ENCODE measurements at places on chromosomes 12 and 14.

DNA sequence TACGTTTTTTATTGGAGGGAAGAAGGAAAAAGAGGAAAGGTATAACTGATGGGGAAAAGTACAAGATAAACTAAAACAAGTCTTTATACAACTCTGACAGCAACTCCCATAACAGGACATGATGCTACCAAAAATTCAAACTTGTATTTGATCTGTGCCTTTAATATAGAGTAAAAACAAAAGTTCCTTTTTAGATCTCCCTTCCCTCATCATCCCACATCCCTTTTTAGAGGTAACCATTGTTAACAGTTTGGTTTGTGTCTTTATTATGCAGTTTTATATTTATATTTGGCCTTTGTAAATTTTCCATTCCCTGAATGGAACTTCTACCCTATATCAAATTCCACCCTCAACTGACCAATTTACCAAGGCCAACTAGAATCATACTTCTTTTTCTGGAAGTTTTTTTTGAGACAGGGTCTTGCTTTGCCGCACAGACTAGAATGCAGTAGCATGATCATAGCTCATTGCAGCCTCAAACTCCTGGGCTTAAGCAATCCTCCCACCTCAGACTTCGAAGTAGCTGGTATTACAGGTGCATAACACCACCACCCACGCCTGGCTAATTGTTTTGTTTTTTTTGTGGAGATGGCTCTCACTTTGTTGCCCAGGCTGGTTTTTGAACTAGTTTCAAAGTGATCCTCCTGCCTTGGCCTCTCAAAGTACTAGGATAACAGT, 36.9 kb downstream of the RAB21 start:
- no peak for DNase-seq

DNA sequence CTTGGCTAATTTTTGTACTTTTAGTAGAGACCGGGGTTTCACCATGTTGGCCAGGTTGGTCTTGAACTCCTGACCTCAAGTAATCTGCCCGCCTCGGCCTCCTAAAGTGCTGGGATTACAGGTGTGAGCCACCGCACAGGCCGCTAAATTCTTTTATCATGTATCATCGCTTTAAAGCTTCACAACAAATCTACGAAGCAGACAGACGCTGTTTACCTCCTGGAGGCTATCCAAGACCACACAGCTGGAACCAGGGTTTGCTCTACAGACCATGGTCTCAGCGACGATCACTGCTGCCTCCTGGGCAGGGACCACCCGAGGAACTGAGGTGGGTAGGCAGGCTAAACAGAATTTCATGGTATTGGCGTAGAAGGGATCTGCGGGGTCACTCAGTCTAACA, 27.2 kb downstream of the KRT80 start:
- DNase-seq = no peak

- DNase-seq = peak; percentile 81
These were observed at the start of gene HECTD4 for GRCh38 chr12:112381883-112382796. Gene HECTD4 (minus strand): TSS chr12:112382431. CDS start chr12:112382128, 303 bp downstream.

- DNase-seq = no peak
These were observed 33.5 kb downstream of the DAD1 start for GRCh38 chr14:22555384-22556011.

DNA sequence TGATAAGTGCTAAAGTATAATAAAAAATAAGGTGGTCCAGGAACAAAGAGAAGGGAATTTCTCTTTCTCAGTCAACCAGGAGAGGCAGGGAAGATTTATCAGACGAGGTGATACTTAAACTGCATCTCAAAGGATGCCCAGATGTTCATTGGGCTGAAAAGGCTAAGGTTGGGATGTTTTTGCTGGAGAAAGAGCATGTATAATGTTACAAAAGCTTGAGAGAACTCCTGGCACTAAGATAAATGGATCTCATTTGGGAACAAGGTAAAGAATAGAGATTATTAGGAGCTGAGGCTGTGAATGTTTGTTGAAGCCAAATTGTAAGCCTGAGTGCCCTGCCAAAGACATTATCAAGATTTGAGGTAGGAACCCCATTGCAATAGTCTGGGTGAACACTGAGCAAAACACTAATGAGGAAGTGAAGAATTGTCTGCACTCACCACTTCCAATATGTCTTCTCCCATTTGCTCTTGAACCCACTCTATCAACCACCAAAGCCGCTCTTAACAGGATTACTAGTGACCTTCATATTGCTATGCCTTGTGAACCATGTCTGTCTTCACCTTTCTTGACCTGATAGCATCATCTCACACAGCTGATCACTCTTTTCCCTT, 149.0 kb upstream of the ARID2 start:
- DNase-seq = no peak

DNA sequence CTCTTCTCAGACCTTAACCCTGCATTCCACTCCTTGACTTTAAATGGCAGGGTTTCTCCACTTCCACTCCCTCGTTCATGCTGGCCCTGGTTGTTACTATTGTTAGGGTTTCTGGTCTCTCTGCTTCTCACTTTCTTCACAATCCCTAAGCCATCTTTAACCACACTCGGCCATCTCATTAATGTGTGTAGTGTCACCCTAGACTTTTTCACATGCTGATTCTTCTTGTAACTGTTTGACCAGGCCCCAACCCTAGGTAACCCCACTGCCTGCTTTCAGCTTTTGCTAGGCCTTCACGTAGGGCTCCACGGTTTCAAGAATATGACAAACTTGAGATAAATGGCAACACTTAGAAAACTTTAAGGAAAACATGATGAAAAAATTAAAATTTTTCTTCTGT, 195.1 kb downstream of the IPO8 start:
- no peak for DNase-seq

- no peak for DNase-seq
These were observed 3.3 kb upstream of the C14orf93 start for GRCh38 chr14:23013054-23013748.

Measured in thymus (tissue), 14 donors.